Fibroblast of the conjunctiva (primary cell): ENCODE measurements at places on chromosomes 1 and 21.
A peak's percentile ranks its signal among the peaks of the same experiment; 100 is the strongest.

DNA sequence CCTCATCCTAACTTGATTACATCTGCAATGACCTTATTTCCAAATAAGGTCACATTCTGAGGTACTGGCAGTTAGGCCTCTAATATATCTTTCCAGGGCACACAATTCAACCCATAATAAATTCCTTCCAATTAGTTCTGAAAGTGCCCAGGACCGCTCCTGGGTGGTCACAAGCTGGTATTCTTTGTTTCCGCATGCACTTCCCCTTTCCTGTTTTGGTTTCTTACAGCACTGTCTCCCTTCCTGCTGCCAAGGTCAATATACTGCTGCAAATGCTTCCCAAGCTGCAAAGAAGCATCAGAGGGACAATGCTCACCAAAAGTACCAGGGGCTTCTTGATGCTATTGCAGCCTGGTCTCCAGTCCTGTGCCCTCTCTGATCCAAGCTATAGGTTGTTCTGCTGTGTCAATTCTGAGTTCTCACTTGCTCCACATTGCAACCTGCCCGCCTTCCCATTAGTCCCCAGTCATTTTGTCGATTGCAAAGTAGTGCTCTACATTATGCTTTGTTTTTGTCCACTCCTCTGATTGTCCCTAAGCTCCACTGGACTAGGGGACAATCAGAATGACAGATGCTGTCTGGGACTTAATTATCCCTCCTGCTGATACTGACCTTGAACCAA lies 13.9 kb upstream of the XPR1 start:
- DNase-seq = no peak

GRCh38 chr1:167714098-167714438 lies 7.7 kb upstream of the MPZL1 start:
- peak; percentile 73 for DNase-seq

- DNase-seq = no peak
Observed at GRCh38 chr1:218677026-218677425, 331.9 kb downstream of the TGFB2 start.

- DNase-seq = no peak
Observed at GRCh38 chr1:50705041-50705440, 255.0 kb downstream of the FAF1 start.

GRCh38 chr1:156148216-156148615 lies 5.2 kb upstream of the SEMA4A start:
- no peak for DNase-seq

GRCh38 chr1:209534496-209535250 lies 48.8 kb upstream of the CAMK1G start:
- no peak for DNase-seq

DNA sequence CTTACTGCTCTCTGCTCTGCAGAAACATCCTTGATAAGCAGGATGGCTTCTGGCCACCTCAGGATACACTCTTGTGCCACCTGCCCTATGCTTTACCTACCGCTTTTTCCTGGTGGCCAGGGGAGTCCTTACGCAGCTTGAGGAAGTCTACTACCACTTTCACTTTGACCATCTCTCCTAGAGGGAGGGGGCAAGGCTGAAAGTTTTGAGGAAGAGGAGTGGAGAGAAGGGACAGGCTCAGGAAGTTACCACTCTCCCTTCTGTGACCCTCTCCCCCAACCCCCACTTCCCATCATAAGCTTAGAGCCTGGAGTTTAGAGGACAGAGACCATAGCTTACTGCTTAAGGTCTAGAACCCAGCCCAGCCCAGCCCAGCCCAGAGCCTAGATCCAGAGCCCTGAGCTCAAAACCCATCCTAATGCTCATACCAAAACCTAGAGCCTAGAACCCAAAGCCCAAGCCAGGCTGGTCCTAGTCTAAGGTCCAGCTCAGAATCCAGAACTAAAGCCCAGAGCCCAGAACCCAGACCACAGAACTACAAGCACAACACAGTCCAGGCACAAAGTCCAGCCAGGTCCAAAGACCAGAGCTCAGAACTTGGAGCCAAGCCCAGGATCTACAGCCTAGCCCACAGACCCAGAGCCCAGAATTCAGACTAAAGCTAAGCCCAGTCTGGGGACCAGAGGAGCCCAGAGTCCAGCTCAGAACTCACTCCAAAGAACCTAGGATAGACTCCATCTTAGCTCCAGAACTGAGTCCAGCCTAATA lies 18.0 kb upstream of the MFSD2A start:
- no peak for DNase-seq

- no peak for DNase-seq
Observed at GRCh38 chr1:54580856-54581550, 33.0 kb downstream of the ACOT11 start.

DNA sequence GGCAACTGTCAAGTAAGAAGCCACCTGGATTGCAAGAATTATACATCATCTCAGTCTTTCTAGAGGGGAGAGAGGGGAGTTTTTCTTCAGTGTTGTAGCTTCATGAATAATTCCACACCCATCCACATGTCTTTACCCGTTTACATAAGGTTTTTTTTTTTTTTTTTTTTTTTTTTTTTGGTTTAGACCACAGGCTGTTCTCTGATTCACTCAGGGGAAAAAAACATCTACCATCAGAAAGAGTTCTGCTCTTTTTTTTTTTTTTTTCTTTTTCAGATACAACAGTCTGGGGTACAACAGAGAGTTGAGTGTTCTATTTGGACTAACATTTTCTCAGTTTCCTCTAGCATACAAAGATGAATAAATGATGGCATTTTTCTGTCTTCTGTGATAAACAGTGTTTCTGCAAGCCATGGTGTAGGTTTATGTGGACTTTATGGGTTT lies 4.9 kb upstream of the KIF14 start:
- no peak for DNase-seq

- peak; percentile 56 for DNase-seq
Observed at GRCh38 chr1:39540504-39541031, 36.0 kb downstream of the PABPC4 start.

DNA sequence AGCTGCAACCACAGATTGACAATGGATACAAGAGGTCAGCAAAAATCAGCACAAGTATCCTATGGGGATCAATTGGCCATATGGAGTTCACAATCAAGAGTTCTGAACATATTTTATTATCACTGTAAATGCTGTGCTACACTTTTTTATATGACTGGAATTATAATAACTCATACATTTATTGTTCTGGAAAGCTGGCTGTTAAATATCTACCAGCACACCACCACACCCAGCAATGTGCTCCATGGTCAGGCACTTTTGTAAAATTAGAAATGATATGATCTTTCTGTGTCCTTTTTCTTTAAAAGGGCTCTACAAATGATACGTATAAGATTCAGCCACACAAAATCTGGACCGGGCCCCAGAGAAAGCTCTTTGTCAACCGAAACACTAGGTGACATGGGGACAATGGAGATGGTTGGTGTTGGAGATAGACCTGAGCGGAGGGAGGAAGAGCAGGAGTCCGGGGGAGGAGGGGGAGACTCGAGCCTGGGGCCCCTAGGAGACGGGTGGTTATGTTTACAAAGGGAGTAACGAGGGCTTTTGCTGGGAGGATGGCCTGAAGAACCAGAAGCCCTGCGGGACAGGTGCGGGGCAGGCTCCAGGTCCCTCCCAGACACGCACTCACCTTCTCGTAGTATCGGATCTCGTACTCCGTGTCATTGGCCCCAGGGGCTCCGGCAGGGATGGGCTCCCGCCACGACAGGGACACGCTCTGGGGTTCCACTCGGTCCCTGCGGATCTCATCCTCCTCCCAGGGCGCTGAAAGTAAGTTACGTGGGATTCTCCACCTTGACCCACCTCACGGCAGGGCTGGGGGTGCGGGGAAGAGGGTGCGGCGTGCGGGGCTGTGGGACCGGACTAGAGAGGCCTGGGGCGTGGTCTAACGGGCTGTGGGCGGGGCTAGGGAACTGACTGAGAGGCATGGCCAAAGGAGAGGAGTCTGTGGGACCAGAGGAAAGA lies 30.0 kb downstream of the EPHA10 start:
- no peak for DNase-seq

- no peak for DNase-seq
Observed at GRCh38 chr1:58896246-58897183, 112.7 kb upstream of the JUN start.

DNA sequence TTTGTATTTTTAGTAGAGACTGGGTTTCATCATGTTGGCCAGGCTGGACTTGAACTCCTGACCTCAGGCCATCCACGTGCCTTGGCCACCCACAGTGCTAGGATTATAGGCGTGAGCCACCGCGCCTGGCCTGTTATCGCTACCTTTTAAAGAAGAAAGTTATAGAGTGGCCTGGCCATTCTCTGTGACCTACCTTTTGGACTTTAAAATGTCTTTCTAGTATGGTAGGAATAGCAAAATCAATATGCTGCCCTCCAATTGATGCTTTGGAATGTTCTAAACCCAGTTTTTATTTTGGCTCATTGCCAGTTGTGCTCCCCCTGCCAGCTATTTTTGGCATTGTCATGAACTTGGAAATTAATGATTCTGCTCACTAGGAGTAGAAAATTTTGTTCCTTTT lies 19.9 kb downstream of the HIPK1 start:
- no peak for DNase-seq

DNA sequence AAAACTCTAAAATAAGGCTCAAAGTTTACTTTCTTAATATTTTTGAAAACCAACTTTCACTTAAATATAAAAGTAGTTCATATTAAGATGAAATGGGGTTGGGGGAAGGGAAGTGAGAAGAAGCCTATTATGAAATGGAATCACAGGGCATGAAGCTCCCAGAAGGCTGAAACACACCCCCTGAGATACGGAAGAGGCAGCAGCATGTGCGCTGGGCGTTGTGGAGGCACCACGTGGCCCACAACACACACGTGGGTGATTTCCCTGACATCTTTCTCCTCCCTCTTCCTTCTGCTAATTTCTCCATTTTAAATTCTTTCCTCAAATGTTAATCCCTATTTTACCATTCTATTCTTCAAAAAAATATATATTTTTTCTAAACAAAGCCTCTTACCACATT lies 35.6 kb upstream of the SEC16B start:
- no peak for DNase-seq

GRCh38 chr1:115782571-115783281 lies 14.2 kb upstream of the CASQ2 start:
- peak; percentile 89 for DNase-seq

DNA sequence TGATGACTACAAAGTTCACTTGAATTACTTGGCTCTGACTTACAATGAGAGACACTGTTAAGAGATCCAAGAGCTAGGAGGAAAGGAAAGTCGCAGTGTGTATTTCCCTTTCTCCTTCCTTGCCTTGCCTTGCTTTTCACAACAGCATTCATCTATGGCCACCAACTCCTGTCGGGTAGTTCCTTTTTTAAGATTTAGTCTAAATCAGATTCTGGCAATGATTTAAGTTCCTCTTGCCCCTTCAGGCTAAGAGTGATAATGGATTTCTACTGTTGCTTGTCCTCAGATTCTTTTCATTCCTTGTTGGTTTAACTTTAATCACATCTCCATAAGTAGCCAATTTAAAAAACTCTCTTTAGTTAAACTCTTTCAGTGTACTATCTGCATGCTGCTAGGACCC lies 91.9 kb downstream of the GTF2B start:
- no peak for DNase-seq

DNA sequence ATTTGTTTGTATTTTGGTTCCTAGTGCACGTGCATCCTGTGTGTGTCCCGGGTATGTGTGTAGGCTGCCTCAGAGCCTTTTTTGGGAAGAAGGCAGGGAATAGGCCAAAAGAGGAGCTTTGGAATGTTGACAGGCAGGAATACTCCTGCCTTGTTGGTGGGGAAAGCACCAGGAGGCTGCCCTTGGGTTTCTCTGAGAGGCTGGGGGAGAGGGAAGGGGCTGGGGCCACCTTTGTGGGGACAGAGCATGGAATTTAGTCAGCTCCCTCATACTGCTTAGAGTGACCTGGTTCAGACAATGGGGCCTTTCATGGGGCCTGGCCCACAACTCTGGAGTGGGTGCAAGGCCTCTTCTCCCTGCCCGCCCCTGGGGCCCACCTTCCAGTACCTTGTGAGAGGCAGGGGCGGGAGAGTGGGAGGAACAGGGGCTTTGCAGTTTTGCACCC lies 31.3 kb downstream of the ACOT11 start:
- no peak for DNase-seq

GRCh38 chr1:6013491-6013890 lies 21.3 kb upstream of the NPHP4 start:
- DNase-seq = no peak

DNA sequence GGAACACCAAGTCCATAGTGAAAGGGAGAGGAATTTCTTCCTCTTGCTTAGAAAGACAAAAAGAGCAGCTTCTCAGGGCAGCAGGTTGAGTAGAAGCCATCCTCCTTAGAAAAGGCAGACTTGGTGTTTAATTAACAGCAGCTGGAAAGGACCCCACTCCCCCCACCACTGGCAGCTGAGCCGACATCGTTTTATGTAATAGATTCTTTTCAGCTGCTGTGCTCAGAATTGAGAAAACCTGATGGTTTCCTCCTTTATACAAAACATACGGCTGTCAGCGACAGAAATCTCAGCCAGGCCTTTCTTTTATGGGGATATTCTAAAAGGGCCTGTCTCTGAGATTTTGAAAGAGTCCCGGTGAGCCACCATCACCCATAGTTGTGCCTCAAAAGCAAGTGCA lies 49.9 kb downstream of the MAN1C1 start:
- DNase-seq = no peak

- DNase-seq = peak; percentile 34
Observed at GRCh38 chr1:98949621-98950020, 55.0 kb downstream of the PLPPR5 start.
